H1 (cell line): ENCODE measurements at places on chromosomes 7 and 10.
A peak's percentile ranks its signal among the peaks of the same experiment; 100 is the strongest.

- peak; percentile 80 for DNase-seq
These were observed 1.3 kb downstream of the HMX3 start for GRCh38 chr10:123136806-123137642.

GRCh38 chr7:143243111-143243510 lies 20.1 kb upstream of the GSTK1 start:
- DNase-seq, result no peak

DNA sequence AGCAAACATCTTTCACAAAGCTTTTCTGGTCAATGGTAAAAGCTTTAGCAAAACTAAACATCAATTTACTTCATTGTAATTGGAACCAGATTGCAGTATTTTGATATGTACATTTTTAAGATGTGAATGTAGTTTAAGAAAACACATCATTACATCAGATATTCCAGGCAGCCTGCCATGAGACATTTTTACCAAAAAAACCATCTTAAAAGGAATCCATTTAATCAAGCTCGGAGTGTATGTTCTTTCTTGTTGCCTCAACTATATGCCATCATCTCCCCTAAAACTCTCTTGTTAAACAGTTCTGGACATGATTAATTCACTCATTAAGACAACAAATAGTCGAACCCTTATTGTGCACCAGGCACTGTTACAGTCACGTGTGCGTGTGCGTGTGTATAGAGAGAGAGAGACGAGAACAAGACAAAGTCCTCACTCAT lies 97.5 kb downstream of the UBE2H start:
- DNase-seq, result no peak

- DNase-seq, result no peak
These were observed 19.2 kb downstream of the DUSP5 start for GRCh38 chr10:110516815-110517492.

DNA sequence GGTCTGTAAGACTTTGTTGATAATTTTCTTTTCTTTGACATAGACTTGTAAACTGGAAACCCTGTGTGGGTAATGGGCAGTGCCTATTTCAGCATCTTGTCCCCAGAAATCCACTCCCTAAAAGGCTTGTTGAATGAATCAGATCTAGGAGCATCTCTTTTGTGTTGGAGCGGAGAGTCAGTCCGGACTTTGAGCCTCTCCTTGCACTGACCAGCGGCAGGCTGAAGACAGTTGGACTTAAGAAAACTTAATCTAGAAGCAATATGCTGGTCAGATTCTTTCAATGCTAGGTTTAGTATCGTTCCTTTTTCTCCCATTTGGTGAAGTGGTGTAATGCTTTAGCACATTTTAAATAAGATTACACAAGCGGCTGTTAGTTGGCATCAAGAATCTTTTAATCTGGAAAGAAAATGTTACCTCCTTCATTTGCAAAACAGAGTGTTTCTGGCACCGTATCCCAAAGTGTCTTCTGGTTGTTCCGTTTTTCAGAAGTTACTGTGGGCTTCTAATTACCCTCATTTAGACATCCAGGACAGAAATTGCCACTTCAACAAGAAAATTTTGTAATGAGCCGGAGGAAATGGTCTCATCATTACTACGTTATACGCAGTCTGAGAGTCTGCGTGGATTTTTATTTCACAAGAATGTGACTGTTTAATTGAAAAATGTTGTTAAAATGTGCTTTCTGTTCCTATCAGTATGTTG lies 74.7 kb downstream of the CUX1 start:
- no peak for DNase-seq

GRCh38 chr10:81995254-81995653 lies 120.3 kb downstream of the NRG3 start:
- no peak for DNase-seq

DNA sequence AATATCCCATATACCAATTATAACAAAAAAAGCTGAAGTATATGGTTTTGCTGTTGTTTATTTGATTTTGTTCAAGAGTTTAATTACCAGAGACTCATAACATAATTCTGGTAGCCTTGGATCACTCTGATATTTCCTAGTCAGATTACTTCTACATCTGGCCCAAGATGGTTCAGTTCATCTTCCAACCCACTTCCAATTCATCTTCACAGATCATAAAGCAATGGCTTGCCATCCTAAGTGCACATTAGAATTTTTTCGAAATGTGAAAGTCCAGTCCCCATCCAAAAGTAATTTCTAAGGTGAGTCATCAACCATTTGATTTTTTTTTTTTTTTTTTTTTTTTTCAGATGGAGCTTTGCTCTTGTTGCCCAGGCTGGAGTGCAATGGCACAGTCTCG lies 8.0 kb upstream of the HIBADH start:
- no peak for DNase-seq

DNA sequence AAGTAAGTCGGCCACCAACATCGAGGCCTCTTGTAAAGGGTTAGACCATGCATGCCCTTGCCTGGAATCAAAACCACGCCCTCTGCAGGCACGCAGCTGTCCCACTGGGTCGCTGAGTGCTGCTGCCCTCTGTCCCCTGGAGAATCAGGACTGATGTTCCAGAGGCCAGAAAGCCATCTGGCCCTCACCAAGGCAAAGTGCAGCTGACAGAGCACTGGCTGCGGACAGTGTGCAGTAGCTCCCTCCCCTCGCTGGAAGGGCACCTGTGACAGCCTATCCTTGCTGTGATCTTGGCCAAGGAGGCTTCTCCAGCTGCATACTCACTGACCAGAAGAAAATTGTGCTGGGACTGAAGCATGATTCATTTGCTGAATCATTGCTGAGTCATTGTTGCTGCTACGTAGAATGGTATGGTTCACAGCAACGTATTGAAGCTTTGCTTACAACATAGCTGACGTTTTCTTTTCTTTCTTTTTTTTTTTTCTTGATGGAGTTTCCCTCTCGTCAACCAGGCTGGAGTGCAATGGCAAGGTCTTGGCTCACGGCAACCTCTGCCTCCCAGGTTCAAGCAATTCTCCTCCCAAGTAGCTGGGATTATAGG lies 30.4 kb downstream of the DDC start:
- DNase-seq, result no peak

DNA sequence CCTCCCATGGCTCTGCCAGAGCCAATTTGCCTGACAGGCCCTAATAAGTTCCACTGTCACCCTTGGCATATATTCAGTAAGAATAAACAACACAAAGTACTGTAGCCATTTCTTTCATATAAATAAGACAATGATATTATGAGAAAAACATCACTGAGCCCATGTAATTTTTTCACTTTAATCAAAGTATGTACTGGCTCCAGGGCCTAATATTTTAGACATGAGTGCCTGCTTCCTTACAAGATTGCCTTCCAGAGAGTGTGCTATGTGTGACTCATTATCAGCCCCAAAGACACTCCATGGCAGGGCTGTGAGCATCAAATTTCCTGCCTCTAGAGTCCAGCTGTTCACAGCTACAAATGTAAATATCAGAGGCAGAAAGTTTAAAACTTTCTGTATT lies 297.6 kb downstream of the LHFPL3 start:
- DNase-seq, result no peak

DNA sequence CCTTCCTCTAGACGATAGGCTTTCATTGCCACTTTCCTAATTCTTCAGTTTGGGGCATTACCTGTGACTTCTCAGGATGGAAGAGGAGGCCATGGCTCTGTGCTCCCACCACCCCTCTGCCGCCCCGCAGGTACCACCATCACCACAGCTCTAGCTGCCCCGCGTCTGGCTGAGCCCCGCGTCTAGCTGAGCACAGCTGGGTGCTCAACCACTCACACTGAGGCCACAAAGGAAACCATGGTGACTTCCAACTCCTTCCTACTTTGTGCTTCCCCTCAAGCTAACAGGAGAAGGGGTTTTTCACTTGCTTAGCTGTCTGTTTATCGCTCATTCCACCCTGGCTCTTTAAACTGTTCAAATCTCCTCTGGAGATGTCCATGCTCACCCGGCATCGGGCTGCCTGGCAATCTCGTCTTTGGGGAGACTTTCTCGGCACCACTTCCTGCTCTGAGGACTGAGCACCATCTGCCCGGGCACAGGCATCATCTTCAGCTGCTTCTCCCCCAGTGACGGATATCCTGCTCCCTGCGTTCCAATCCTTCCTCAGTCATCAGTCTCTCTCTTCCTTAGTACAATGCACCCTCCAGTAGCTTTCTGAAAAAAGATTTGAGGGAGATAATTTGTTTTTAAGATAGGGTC lies 59.4 kb downstream of the MAD1L1 start:
- no peak for DNase-seq

GRCh38 chr10:32167450-32167849 lies 111.2 kb upstream of the KIF5B start:
- DNase-seq, result no peak

DNA sequence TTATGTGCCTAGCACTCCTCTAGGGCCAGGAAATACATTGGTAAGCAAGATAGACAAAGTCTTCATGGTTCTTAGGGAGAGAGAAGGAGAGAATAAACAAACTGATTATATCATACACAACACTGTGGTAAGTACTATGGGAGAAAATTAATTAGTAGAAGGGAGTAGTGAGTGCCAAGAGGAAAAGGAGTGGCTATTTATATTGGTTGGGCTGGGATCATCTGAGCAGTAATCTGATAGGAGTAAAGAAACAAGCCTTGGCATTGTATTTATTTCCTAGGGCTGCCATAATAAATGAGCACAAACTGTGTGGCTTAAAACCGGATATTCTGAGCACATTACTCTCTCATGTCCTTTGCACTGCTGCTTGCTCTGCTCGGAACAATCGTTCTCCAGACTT lies 158.1 kb upstream of the PHF14 start:
- no peak for DNase-seq

DNA sequence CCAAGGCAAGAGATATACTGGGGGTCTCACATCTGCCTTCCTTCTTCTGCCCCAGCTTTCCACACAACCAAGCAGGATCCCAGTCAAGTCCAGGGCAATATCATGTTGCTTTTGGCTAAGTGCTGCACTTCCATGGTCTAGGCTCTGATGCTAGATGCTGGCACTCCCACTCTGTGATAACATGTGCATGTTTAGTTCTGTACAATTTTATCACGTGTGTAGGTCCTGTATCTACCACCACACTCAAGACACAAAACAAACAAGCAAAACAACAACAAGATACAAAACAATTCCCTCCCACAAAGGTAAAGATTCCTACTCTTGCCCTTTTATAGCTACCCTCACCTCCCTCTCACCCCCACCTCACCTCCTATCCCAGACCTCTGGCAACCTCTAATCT lies 105.6 kb upstream of the HABP2 start:
- no peak for DNase-seq

DNA sequence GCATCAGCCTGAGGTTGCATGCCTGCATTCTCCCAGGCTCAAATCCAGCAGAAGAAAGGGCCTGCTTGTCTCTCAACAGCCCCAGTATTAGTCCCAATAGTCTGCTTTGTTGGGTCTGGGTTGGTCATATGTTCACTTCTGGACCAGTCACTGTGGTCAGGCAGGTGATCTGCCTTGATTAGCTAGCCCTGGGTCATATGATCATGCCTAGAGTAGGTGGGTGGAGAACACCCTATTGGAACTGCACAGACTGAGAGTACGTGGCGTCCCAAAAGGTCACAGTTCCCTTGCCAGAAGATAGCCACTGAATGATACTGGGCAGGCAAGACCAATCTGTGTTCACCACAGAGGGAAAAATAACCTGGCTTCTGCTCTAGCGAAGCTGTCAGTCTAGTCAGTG lies 80.1 kb downstream of the SH2D4B start:
- no peak for DNase-seq

DNA sequence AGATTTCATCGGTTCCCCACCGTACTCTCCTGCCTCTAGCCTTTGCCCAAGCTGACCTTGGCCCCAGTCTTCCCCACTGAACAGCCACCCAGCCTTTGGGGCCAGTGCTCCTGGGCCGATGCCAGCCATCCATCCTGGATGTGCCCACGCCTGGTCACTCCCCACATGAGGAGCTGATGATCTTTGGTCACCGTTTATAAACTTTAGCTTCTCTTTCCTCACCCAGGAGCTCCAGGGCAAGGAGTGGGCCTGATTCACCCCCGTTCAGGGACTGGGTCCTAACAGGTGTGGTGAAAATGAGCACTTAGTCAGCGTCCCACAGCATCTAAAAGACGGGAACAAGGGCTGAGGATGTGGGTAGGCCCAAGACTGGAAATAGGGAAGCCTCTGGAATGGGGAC lies 22.9 kb downstream of the GTF2IRD1 start:
- DNase-seq, result no peak

GRCh38 chr10:116833986-116834985 lies 15.0 kb upstream of the ENO4 start:
- DNase-seq, result no peak

GRCh38 chr7:155871211-155871610 lies 58.9 kb upstream of the SHH start:
- no peak for DNase-seq

- no peak for DNase-seq
These were observed 166.8 kb downstream of the USP6NL start for GRCh38 chr10:11444531-11445228.

DNA sequence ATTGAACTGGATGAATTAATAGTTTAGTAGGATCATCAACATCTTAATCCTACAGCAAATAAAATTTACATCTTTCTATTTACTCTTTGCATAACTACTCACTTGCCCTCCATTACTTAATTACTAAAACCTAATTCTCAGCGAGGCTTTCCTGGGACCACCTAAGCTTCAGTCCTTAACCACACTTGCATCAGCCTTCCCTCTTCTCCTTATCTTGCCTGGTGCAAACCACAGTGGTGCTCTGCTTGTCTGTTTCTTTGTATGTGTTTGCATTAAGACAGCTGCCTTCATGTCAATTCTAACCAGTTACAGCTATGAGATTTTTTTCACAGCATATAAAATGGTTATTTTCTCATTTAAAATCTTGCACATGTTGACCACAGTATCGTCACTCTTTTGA lies 72.6 kb upstream of the ZNF92 start:
- DNase-seq, result no peak
